ENCODE measurements at places on chromosomes 12 and 14.

GRCh38 chr12:93573552-93574223 is 1.2 kb downstream of the SOCS2 start:
- DNase-seq, result no peak

DNA sequence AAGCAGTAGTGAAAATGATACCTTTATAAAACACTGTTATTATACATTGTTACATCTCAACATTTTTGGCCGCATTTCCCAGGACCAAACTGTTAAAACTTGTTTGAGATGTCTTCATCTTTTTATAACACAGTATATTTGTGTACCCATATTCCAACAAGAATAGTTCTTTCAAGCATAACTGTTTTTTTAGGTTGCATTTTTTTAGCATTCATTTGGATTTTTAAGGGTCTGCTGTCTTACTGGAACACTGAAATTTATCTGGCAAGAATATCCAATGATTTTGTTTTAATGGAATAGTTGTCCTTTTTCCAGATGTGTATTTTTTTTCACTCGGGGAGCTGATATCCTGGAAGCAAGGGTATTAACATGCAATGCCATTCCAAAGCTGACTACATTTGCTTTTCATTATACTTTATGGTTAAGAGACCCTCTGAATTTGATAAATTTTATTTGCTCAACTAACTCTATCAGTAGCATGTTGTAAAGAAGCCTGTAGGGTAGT is 8.9 kb upstream of the NAV3 start:
- no peak for DNase-seq

GRCh38 chr14:20179880-20180279 is 10.8 kb upstream of the OR11G2 start:
- DNase-seq, result no peak

DNA sequence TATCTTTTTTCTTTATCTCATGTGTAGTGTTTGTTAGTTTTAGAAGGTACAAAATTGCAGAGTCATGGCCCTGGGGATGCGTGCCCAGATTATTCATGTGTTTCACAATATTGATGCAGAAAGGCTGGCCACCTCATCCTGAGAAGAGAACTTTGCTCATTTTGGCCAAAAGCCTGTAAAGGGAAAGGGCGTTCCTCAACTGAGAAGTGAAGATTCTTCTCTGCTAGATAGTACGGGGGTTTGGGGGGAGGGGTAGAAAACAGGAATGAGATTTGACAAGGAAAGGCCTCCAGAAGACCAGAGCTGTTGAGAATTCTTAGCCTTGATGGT is 1.7 kb downstream of the MGST1 start:
- DNase-seq, result no peak
